ENCODE measurements at places on chromosomes 3 and 15.

GRCh38 chr15:35888815-35889214 is 342.9 kb upstream of the DPH6 start:
- DNase-seq: no peak

DNA sequence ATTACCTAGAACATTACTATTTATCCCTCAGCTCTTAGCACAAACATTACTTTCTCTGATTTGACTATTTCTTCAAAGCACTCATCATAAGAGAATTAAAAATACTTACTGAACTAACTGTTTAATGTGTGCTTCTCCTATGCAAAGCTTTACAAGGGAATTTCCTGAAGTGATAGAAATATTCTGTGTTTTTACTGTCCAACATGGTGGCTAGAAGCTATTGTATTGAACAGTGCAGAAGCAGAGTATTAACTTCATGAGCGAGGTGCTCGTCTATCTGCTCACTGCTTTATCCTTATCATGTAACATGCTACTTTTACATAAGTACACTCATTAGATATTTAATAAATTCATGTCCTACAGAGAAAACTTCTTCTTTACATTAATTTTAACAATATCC is 239.1 kb downstream of the ISL2 start:
- DNase-seq: no peak

GRCh38 chr3:18558507-18558906 is 133.4 kb upstream of the SATB1 start:
- peak; percentile 18 for DNase-seq

GRCh38 chr15:31268911-31269784 is 57.5 kb upstream of the KLF13 start:
- no peak for DNase-seq

DNA sequence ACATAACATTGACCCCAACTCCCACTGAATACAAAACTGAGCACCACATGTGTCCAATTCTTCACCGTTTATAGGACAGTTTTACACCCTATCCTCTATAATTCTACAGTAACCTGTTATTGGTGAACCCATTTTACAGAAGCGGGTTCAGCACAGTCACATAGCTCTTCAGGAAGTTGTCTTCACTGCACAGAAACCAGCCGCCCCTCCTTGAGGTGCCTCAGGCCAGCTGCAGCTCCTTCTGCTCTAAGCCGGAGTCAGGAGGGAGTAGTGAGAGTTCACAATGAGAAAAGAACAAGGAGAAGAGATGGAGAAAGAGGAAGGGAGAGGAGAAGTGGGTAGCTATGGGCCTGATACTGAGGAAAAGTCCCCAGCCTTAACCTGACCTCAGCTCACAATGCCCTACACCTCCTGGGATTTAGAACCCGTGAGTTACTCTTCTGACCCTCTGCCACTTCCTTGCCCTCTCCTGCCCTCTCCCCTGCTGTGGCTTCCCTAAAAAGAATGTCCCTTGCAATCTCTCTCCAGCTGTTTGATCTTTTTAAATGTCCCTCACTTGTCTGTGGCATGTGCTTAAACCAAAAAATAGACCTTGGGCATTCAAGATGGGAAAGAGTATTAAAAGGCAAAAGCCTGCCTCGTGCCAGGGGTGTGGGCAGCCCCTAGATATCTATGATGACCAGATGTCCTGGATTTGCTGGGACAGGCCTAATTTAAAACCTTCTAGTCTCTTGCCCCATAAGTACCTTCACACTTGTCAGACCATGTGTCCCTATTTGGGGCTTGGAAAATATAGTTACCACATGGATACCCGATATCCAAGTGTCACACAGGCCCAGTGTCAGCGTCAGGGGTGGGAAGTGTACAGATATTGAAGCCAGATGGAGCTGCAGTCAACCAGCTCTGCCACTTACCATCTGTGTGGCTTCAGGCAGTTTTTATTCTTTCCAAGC is 71.3 kb upstream of the HES1 start:
- DNase-seq: no peak

GRCh38 chr3:49471856-49472495 is 1.9 kb downstream of the DAG1 start:
- DNase-seq: no peak

DNA sequence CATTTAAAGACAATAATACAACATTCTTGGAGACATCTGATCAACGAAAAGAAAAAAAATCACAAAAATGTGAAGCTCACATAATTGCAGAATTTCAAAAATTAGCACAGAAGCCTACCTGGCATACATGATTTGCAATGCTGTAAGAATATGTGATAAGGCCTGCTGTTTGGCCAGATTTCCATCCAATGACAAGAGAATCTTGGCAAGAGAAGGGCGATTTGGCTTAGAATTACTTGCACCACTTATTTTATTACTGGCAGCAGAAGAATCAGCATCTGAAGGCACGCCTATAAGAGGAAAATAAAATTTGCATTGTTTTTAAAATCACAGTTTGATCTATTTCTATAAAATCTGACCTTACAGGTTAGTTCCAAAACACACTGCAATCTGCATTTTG is 70.3 kb upstream of the OCA2 start:
- no peak for DNase-seq

- no peak for DNase-seq
Measured at GRCh38 chr3:109924196-109924595, 586.9 kb upstream of the DPPA4 start.

GRCh38 chr15:52071570-52071969 is 41.0 kb downstream of the BCL2L10 start:
- no peak for DNase-seq

DNA sequence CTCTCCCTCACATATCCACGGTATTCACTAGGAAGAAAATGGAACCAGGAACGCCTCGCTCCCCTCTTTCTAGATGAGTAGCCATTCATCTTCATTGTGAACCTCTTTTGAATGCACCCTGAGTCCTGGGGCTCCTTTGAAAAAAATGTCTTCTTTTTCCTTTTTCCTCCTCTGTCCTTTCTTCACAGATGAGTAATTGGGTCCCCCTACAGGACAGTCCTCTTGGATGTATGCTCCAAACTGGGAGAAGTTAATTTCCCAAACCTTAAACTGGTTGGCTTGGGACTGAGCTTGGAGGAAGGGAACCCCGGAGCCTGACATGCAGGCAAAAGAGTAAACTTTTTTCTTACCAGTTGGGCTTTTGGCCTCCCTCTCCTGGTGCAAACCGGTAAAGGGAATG is 108.8 kb downstream of the DPH6 start:
- DNase-seq: no peak

GRCh38 chr3:120855665-120856437 is 52.2 kb upstream of the STXBP5L start:
- DNase-seq: no peak

DNA sequence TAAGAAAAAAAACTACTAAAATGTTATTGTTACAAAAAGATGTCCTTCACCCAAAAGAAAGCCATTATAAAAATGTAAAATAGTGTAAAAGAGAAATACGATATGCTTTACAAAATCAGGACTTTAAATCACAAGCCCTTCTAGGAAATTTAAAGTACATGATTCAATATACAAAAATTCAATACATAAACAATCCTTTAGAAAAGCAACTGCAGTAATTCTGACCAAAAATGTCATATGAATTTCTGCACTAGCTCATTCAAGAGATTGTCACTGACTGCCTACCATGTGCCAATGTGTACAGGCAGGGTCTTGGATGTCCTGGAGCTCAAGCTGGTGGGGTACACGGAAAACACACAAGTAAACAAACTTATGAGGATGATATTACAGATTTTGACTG is 2.5 kb downstream of the MORC1 start:
- no peak for DNase-seq

DNA sequence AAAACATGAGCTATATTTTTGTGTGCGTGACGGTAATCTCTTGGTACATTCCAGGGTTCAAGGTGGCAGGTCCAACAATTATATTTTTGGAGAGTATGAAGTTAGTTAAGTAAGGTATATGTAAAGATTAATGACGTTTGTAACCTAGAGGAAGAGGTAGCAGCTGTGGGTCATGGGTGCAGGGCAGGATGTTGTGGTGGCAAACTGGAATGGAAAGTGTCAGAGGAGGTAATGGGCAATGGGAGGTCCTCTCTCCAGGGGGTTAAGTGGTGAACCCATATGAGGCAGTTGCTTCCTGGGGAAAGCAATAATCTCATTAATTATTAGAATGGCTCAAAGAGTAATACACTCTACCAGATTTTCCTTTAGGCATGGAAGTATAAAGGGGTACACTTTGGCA is 1.0 kb upstream of the CD200R1L start:
- no peak for DNase-seq

- no peak for DNase-seq
Measured at GRCh38 chr15:47741907-47742306, 24.6 kb downstream of the SEMA6D start.

DNA sequence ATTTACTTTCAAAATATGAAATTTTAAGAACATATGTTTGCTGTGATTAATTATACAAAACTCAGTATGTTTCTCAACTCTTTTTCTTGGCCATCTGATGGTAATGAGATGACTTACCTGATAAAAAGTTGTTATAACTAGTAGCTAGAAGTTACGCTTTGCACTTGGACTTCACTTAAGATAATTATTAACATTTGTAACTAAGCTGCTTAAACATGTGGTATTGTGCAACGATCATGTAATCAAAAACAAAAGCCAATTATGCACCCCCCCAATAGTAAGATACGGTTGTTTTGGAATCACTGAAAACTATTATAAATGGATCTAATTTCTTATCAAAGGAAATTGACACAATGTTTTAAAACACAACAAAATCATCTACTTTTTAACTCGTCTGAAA is 342.9 kb downstream of the CNTN3 start:
- no peak for DNase-seq

DNA sequence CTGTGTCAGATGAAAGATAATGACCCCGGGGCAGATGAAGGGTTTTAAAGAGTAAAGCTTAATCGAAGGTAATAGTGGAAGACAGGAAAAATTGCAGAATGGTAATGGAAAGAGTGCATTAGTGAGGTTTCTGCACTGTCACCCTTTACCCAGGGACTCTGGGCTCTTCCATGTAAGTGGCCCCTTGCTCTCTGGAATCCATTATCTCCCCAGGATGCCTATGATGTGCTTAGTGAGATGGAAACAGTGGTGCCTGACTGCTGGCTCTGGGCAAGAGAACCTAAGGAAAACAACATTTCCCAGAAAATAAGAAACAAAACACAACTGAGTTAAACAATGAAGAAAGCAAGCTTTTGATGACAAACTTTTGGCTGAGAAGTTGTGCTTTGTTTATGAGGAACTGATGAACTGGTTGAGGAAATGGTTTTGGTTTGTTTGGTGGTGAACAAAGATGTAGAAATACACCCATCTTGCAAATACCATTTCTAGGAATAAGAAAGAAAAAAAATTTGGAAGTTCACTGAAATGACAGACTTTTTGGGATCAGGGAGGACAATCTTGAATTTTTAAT is 119.9 kb upstream of the RASGRP1 start:
- no peak for DNase-seq

DNA sequence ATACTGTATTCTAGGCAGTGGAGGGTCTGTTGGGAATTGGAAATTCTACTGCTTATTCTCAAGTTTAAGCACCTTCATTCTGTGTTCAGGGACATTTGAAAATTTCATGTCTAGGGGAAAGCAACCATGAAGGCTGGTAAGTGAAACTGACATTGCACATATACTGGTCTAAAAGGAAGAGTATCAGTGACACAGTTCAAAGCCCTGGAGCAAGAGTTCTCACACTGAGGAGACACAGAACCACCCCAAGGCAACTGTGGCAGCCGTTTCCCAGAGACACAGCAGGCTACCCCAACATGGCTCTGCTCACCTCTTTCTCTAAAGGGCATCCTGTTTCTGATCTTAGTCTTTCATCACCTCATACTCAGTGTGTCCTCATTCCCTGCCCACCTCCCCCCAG is 67.5 kb downstream of the KCNMB2 start:
- no peak for DNase-seq

Data from stimulated activated CD8-positive, alpha-beta memory T cell treated with anti-CD3 and anti-CD28 coated beads, Interleukin-7, amount 100 ng/mL, for 48 hours (primary cell).